ENCODE measurements at places on chromosomes 16 and 17.

DNA sequence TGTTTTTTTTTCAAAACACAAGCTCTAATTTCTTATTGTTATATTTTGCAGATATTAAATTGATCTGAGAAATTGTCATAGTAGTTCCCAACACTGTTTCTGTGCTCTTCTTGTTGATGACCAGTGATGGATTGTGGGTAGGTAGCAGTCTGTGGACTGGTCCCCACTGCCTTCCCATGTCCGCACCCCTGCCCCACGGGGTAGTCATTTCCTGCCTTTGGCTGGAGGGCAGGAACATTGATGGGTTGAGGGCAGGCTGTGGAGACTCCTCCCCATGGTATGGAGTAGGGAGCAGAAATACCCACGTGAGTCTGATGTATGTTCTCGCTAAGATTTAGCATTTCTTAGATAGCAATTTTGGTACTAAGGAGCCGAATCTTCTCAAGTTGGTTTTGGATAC is 762.0 kb downstream of the CDH8 start:
- DNase-seq, result no peak

- DNase-seq, result no peak
Observed at GRCh38 chr17:30550512-30551273, 73.5 kb downstream of the GOSR1 start.

- no peak for DNase-seq
Observed at GRCh38 chr17:80396157-80397033, 18.6 kb upstream of the ENDOV start.

DNA sequence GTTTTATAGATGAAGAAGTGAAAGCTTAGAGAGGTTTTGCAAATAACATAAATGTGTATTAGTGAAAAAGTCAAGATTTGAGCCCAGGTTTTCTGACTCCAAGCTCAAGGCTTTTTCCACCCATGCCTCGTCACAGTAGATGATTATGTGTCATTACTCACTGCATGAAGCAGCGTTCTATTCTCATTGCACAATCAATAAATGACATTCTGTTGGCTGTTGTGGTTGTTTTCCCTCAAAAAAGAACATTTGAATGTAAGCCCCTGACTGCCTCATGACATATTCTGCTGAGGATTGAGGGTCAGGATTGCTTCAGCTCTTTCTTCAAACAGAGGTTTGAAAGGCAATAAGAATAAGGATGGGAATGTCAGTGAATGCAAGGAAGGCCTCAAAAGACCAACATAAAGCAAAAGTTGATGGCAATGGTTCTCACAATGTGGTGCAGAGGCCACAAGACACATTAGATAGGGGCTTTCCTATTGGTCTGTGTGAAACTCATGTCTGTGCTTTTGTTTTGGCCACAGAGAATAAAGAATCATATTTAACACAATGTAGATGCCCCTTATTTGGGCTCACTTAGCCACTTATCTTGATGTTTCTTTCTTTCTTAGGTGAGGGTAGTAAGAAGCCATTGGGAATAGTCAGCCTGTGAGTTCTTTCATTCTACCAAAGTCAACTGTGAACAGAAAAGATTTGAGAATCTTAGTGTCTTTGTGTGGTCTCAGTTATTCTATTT is 5.4 kb upstream of the MMD start:
- DNase-seq, result no peak

DNA sequence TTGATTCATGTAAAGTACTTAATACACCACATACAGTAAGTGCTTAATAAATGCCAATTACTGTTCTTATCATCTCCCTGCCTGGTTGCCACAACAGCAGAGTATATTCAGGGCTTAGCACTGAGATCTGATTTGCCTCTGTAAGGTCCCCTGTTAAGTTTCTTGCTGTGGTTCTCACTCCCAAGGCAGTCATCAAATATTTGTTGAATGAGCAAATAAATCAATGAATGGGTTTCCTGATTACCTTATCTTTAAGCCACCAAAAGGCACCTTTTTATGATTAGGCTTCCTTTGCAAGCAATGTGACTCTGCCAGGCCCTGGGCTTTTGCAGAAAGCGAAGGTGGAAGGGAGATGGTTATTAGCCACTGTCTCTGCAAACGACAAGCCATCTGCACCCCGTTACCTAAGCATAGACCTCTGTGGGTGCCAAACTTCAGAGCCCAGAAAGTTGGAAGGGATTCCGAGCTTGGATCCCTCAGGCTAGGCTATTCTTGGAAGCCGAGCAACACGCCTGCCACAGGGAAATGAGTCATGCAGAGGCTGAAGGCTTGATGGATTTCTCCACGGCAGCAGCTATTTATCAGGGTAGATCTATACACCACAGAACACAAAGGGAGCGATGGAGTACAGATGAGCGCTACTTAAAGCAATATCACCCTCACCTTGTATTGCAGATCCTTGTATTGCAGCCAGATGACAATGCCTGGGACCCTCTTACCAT is 102.0 kb downstream of the GRIN2A start:
- peak; percentile 54 for DNase-seq

DNA sequence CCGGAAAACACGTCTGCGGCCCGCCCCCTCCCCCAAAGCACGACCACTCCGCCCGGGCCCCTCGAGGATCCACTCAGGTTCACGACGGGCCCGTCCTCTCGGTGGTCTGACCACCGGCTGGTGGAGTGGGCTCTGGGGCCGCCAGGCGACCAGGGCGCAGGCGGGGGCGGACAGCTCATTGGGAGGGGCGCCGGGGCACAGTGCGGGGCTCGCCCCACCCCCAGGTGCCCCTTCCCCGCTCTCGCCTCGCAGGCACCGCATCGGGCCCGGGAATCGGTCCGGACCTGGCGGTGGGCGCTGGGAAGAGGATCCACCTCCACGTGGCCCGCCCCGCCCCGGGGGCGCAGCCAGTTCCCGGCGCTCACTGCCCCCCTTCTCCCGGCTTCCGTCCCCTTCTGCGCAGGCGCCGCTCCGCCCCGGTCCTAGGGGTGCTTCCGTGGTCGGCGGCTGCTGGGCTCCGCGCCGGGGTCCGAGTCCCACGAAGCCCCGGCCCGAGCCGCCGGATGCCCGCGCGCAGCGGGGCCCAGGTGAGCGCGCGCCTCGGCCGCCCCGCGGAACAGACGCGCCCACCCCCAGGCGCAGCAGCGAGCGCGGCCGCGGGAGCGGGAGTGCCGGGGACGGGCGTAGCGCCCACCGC is at the start of gene MPG:
Gene MPG (plus strand): TSS at position 419 of the 637 bp plus-strand sequence. CDS start 85 bp downstream, at position 504.
- no peak for DNase-seq

GRCh38 chr17:64736804-64737492 is 74.8 kb upstream of the SMURF2 start:
- no peak for DNase-seq

DNA sequence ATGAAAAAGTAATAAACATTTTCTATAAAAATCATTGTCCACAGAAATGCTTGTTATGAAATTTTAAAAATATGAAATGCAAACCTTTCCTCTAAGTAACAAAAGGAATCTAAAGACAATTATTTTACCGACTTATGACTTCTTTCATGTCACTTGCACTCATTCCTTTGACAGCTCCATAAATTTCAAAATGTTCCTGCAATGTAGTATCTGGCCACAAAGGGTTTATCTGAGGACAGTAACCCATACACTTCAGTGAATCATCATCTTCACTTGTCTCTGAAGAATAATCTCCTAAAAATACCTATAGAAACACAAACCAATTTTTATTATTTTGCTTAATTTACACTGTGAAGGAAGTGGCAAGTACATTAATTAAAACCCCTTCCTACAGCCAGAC is 25.6 kb upstream of the ABCA10 start:
- no peak for DNase-seq

- DNase-seq, result no peak
Observed at GRCh38 chr16:75238132-75238852, 13.1 kb downstream of the BCAR1 start.

DNA sequence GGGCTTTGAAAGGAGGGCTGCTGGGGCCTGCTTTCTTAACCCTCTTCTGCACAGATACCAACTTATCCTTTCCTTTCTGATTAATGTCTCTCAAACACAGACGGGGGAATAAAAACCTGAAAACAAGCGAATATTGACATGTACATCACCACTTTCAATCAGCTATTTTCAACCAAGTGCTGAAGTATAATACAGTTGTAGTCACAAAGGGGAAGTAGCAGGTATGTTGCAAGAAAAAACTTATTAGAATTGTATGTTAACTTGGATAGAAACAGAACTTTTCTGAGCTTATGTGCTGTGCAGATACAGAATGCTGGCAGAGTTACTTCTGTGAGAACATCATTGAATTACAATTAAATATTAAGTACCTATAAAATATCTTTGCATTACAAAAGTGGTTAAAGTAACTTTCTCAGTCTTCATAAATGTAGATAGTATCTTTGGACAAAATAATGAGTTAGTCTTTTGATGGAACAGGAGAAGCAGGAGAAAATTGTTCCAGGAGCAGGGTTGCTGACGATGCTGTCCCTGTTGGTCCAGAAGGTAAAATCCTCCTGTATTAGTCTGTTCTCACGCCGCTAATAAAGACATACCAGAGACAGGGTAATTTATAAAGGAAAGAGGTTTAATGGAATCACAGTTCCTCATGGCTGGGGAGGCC is 59.5 kb downstream of the RPTOR start:
- DNase-seq, result no peak

DNA sequence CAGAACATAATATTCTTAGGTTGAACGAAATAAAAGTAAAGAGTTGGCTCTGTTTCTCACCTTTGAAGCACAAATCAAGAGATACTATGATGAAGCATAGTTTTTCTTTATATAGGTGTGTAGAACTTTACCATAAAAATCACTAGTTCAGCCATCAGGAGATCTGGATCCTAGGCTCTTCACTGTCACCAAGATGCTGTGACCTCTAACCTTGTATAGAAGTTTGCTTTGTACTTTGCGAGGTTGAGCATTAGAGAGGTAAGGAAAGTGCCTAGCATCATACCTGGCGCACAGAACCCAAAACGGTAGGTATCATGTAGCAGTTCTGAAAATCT is 553 bp upstream of the CDC6 start:
- no peak for DNase-seq

GRCh38 chr17:57911834-57912673 is 43.2 kb downstream of the CUEDC1 start:
- DNase-seq, result no peak

DNA sequence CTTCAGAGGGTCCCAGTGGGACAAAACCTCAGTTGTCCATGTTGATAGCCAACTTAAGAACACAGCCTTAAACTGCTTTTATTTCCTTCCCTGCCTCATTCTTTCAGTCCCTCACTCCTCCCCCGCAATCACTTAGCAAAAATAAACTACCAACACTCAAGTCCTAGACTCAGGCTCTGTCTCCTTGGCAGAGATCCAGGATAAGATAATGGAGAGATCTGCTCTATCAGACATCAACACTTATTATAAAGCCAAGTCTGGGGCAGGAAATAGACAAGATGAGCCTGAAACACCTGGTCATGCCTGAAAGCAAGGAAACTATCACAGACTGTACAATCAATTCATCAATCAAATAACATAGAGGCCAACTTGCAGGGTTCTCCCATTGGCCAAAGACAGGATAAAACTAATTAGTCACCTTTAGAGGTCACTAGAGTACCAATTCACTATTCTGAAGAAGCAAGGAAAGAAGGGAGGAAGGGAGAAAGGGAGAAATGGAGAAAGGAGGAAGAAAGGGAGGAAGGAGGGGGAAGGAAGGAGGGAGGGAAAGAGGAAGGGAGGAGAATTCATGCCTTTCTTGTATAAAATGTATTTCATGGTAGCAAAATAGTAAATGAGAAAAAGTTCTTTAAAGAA is 15.7 kb downstream of the HYDIN start:
- no peak for DNase-seq

GRCh38 chr17:8220783-8221662 is 10.6 kb upstream of the AURKB start:
- DNase-seq, result peak; percentile 71
